Stimulated activated CD4-positive, alpha-beta T cell treated with anti-CD3 and anti-CD28 coated beads, Interleukin-15, amount 100 ng/mL, for 24 hours (primary cell): ENCODE measurements at places on chromosomes 16 and 17.

DNA sequence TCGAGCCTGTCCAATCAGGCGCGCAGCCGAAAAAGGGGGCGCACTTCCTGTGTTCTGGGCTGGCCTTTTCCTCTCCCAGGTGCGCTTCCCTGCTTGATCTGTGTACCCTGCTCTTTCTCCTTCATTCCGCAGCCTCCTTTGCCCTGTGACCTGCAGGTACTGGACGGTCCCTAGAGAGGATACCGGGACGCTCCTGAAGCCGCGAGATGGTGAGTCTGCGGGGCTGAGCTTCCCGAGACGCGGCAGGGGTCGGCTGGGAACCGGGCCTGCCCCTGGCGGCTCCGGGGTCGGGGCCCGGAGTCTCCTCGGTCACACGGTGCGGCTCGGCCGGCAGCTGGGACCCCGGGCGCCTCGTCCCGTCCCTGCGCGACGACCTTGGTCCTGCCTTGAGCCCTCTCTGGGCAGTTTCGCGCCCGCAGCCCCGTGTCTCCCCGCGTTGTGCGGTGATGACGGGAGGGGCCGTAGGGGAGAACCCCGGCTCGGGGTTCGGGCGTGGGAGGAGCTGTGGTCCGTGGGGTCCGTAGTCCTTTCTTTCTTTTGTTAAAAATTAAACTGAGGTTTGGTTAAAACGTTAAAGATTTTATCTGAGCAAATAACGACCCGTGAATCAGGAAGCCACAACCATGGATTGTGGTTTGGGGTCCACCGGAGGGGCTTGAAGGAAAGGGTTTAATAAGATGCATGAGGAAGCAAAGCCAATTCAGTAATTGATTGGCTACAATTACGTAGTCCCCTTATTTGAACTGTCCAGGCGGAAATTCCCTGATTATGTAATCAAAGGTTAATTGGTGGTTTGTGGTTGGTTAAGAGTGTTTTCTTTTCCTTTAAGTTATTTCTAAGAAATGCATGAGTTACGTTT is 172.8 kb upstream of the ZNF267 start:
- DNase-seq, result peak; percentile 92

GRCh38 chr17:8572764-8573163 is 57.8 kb downstream of the MYH10 start:
- DNase-seq, result no peak

- peak; percentile 17 for DNase-seq
These were observed 76.7 kb upstream of the CBX4 start for GRCh38 chr17:79915850-79916430.

- peak; percentile 16 for DNase-seq
These were observed 114.6 kb upstream of the NOG start for GRCh38 chr17:56478836-56479447.

GRCh38 chr17:50265212-50265611 is 9.1 kb upstream of the TMEM92 start:
- DNase-seq, result no peak

- no peak for DNase-seq
These were observed at the start of gene ARHGDIG for GRCh38 chr16:280552-280951. ARHGDIG (plus strand) TSS chr16:280591; CDS start chr16:280681, 90 bp downstream.
